ENCODE measurements at places on chromosomes 7 and 10. TPM values are rescaled to one million over a fixed set of nuclear protein-coding genes. Genes with fewer than 3 reads are reported as not detected.

ELFN1 gene
- under 0.01 TPM for total RNA-seq

FGFR2 gene
- total RNA-seq, result 20.2 TPM

THAP5 gene
- 27.7 TPM for total RNA-seq

OR2A1 gene
- total RNA-seq, result not detected

MAGI2 gene
- 1.7 TPM for total RNA-seq

VSTM4 gene
- total RNA-seq, result not detected

NAPEPLD gene
- total RNA-seq, result 2.7 TPM

BICC1 gene
- total RNA-seq, result 3.8 TPM

NPY4R gene
- not detected for total RNA-seq

PPP1R9A gene
- 0.34 TPM for total RNA-seq

ENTPD1 gene
- not detected for total RNA-seq

SUV39H2 gene
- 8.2 TPM for total RNA-seq

GPR26 gene
- total RNA-seq, result under 0.01 TPM

ANKRD7 gene
- total RNA-seq, result 0.34 TPM

TRIM24 gene
- total RNA-seq, result 3.4 TPM

RADIL gene
- total RNA-seq, result not detected

PGAM2 gene
- not detected for total RNA-seq

COPS6 gene
- 63.2 TPM for total RNA-seq

MALSU1 gene
- total RNA-seq, result 70.1 TPM

BUB3 gene
- total RNA-seq, result 153 TPM

SCD gene
- total RNA-seq, result 258 TPM

MLLT10 gene
- total RNA-seq, result 60.5 TPM

ANKRD30A gene
- total RNA-seq, result not detected

CLDN4 gene
- 44.1 TPM for total RNA-seq

SLC16A12 gene
- total RNA-seq, result 0.14 TPM

NKX2-3 gene
- not detected for total RNA-seq

TMEM270 gene
- total RNA-seq, result not detected

TDRD1 gene
- not detected for total RNA-seq

LIPF gene
- not detected for total RNA-seq

LIPN gene
- total RNA-seq, result 5.8 TPM

PLAC9 gene
- total RNA-seq, result not detected

DKK1 gene
- total RNA-seq, result 1.8 TPM

FASTK gene
- 58.6 TPM for total RNA-seq

OAT gene
- total RNA-seq, result 124 TPM

FBXL13 gene
- 0.34 TPM for total RNA-seq

NPSR1 gene
- total RNA-seq, result not detected

MMP21 gene
- not detected for total RNA-seq

OR2A12 gene
- not detected for total RNA-seq

C7orf33 gene
- not detected for total RNA-seq

MGMT gene
- total RNA-seq, result 15.8 TPM

RPA3 gene
- 16.1 TPM for total RNA-seq

LOXL4 gene
- 2.0 TPM for total RNA-seq

DGKI gene
- total RNA-seq, result under 0.01 TPM

ALOX5 gene
- 5.6 TPM for total RNA-seq

EVX1 gene
- total RNA-seq, result not detected

BUD23 gene
- total RNA-seq, result 43.3 TPM

ASB15 gene
- total RNA-seq, result not detected

RAB19 gene
- 0.50 TPM for total RNA-seq

PTPRN2 gene
- total RNA-seq, result under 0.01 TPM

MACC1 gene
- 38.3 TPM for total RNA-seq

SMKR1 gene
- total RNA-seq, result 2.4 TPM

AKR1C1 gene
- 33.2 TPM for total RNA-seq

BEND7 gene
- total RNA-seq, result 10.3 TPM

MMD2 gene
- not detected for total RNA-seq

GRM3 gene
- total RNA-seq, result not detected

SEMA3E gene
- total RNA-seq, result 0.57 TPM

CYP3A4 gene
- not detected for total RNA-seq

EPO gene
- not detected for total RNA-seq

WDR37 gene
- total RNA-seq, result 20.2 TPM
